Osteocyte (in vitro differentiated cells): ENCODE measurements at places on chromosomes 7 and 10. TPM values are rescaled to one million over a fixed set of nuclear protein-coding genes. Genes with fewer than 3 reads are reported as not detected.

DNA sequence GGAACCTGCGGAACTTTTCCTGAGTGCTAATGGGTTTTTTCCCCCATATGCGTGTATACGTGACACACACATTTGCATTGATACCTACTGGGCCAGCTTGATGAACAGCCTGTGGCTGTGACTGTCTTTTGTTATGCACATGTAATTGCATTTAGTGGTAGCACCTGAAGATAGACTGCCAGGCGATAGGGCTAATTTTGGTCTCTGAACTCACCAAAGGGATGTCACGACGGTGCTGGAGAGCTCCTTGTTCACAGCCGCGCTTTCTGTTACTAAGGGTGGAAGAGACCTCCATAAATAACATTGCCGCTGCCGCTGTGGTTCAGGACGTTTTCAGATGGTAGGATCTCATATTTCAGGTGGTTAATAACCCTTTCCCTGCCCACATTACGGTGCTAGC, 133.2 kb downstream of the CAMK1D start:
- no peak overlapping the region for H3K27ac ChIP-seq
- no peak overlapping the region for H3K4me3 ChIP-seq
- DNase-seq: no peak
- H3K4me1 ChIP-seq: peaks cover 5% of the 10 kb centered on the region
- no peaks in the 10 kb centered on the region for H3K27me3 ChIP-seq

DNA sequence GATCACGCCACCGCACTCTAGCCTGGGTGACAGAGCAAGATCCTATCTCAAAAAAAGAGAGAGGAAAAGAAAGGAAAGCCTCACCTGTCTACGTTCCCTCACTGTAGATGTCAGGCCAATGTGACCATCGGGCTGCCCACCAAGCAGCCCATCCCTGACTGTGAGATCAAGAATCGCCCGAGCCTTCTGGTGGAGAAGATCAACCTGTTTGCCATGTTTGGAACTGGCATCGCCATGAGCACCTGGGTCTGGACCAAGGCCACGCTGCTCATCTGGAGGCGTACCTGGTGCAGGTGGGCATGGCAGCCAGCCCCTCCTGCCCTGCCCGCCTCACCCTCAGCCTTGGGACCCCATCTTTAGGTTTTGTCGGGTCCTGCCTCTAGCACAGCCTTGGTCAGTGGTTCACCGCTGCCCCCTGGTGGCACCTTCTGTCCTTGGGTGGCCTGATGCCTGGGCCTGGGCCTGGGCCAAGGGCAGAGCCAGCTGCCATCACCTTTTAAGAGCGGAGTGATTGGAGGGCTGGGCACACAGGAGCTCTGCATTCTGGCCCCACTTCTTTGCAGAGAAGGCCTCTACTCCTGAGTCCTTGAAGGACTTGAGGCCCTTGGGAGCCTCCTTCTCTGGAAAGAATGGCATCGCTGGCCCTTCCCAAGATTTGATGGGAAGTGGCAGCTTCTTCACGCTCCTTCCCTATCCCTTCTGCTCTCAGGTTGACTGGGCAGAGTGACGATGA, 14.4 kb upstream of the AHCYL2 start:
- H3K4me1 ChIP-seq: peaks cover 3% of the 10 kb centered on the region
- no peak overlapping the region for H3K4me3 ChIP-seq
- H3K36me3 ChIP-seq: peaks cover 19% of the 10 kb centered on the region
- peak; percentile 91 for DNase-seq
- no peaks in the 10 kb centered on the region for H3K27me3 ChIP-seq

DNA sequence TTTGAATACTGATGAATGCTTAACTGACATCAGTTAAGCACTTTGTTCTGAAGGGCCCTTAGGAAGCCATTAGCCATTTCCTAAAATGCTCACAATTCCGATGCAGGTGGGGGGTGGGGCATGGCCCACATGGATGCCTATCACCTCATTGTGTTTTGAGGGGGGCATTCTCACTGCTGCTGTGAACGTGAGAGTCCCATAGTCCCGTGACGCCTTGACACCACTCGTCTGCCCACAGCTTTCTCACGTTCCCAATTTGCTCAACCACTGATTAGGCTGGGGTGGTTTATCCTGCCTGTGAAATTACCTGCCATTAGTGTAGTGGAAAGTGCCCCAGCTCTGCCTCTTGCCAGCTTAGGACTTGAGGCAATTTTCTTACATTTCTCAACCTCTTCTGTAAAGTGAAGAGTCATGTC, 31.9 kb downstream of the DUSP5 start:
- peak; percentile 59 for DNase-seq
- H3K27me3 ChIP-seq: no peaks in the 10 kb centered on the region
- peaks cover 45% of the 10 kb centered on the region for H3K4me1 ChIP-seq
- H3K36me3 ChIP-seq: no peaks in the 10 kb centered on the region
- peak overlapping the region; percentile 56 for H3K27ac ChIP-seq

DNA sequence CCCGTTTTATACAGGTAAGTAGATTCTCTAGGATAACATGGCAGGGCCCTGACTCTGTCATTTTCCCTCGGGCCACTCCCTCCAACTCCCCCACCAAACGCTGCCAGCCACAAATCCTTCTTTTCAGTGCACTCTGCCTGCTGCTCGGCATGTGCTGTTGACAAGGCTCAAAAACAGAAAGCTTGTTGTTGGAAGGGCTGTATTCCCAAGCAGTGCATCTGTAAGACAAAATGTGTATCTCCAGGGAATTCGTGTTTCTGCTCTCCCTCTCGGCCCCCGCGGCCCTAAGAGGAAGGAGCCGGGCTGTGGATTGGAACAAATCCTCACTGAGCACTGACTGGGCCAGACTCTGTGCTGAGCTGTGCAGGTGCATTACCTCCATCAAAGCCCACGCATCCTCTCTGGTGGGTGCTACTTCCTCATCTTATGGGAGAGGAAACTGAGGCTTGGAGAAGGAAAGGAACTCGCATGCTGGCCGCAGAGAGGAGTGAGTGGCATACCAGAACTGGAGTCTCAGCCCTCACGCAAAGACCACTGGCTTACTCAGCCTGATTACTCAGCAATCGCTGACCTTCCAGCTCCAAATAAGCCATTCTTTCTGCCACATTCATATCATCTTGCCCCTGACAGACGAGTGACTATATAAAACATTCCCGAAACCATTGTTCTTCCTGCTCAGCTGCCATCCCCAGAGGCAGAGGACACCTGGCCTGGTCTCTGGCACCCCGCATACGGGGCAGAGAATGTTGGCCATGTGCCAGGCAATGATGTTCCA, 33.5 kb upstream of the ENO4 start:
- peaks cover 13% of the 10 kb centered on the region for H3K27me3 ChIP-seq
- no peaks in the 10 kb centered on the region for H3K4me1 ChIP-seq
- DNase-seq: no peak
- no peak overlapping the region for H3K4me3 ChIP-seq

- no peak overlapping the region for H3K27ac ChIP-seq
- no peak overlapping the region for H3K4me3 ChIP-seq
- H3K36me3 ChIP-seq: no peaks in the 10 kb centered on the region
- no peaks in the 10 kb centered on the region for H3K27me3 ChIP-seq
Observed at GRCh38 chr7:158188676-158189075, 398.9 kb downstream of the PTPRN2 start.

DNA sequence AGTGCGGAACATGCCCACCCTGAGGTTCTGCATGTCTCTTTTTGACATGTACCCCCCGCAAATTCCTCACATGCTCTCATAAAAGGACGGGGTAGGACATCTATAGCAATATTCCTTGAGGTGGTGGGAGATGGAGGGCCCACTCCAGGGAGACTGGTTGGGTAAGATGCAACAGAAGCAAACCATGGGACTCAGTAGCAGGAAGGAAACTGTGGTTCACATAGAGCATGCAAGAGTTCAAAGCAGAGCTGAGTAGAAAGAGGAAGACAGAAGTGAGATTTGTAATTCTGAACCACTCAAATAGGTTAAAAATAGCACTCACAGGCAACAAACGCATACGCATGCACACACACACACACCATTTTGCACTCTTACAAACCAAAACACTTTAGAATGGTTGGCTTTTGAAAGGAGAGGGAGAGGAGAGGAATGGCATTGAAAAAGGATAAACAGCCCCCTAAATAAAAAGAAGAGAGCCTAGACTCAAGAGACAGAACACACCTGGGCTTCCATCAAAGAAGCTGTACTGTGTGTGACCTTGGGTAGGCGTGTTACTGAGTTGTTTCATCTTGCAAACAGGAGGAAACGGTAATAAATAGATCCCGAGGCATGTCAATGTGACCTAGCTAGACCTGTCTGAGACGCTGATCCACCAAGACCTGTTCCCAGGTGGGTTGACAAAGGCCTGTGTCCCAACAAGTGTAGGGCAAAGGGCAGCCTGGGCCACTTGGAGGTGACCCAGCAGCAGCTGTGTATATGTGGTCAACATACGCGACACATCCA, 77.6 kb upstream of the LRRC4 start:
- H3K36me3 ChIP-seq: no peaks in the 10 kb centered on the region
- peaks cover 22% of the 10 kb centered on the region for H3K27me3 ChIP-seq
- no peak overlapping the region for H3K27ac ChIP-seq
- H3K4me3 ChIP-seq: no peak overlapping the region
- DNase-seq: no peak
- H3K4me1 ChIP-seq: peaks cover 3% of the 10 kb centered on the region

DNA sequence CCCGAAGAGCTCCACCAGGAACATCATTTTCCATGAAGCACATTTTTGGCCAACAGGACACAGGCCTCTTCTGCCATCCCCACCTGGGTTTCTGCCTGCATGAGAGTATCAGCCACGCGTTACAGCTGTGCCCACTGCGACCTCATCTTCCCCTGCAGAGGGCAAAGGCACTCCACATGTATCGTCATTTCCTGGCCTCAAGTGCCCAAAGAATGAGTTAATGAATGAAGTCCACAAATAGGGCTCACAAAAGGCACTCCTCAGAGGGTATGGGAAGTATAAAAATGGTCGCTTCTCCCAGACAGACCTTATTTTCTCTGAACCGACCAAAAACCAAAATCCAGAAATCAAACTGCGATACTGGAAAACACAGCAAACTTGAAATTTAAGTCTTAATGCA, 18.5 kb downstream of the ELMO1 start:
- no peak overlapping the region for H3K4me3 ChIP-seq
- H3K36me3 ChIP-seq: no peaks in the 10 kb centered on the region
- no peak overlapping the region for H3K27ac ChIP-seq
- no peaks in the 10 kb centered on the region for H3K4me1 ChIP-seq
- H3K27me3 ChIP-seq: peaks cover 7% of the 10 kb centered on the region

DNA sequence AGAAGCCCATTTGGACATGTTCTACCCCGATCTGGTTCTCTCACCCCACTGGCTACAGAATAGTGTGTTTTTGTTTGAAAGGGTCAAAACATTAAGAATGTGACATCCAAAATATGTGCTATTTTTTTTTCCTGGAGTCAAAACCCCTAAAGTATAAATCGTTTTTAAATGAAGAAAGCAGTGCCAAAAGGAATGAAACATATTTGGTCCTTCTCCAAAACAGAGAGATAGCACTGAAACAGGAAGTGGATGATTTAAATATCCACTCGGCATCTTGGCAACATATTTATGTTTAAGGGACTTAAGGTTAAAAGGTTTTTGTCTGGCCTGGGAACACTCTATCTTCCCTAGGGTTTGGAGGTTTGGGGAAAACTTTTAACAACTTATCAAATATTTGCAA, 32.3 kb downstream of the CALD1 start:
- no peak for DNase-seq
- H3K4me1 ChIP-seq: peaks cover 90% of the 10 kb centered on the region
- peak overlapping the region; percentile 85 for H3K27ac ChIP-seq
- H3K36me3 ChIP-seq: peaks cover 73% of the 10 kb centered on the region
- H3K27me3 ChIP-seq: no peaks in the 10 kb centered on the region
- peak overlapping the region; percentile 59 for H3K4me3 ChIP-seq

DNA sequence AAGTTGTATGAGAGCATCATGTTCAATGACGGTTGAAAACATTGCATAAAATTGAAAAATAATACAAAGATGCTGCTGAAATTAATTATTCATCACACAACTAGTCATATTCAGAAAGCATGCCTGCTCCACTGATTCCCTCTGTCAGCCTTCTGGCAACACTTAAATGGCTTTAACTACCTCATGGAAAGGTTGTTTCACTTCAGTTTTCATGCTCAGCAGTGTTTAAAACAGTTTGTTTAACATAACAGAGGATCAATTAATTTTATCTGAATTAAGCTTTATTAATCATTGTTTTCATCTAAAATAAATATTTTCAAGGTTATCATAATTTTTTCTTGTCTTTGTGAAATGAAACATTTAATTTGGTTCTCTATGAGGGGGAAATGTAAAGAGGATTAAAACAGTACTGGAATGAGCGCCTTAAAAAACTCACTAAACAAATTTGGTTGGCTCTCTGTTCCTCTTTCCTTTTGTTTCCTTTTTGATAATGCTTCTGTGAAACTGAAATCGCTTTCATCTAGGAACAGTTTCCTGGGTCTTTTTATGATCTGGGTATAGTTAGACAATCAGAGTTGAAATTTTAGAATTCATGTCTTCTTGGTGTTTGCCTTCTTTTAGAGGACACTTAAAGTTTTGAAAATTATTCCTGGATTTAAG, 427.4 kb downstream of the SH2D4B start:
- no peak overlapping the region for H3K4me3 ChIP-seq
- no peak for DNase-seq
- no peaks in the 10 kb centered on the region for H3K36me3 ChIP-seq
- no peaks in the 10 kb centered on the region for H3K4me1 ChIP-seq
- no peak overlapping the region for H3K27ac ChIP-seq

GRCh38 chr10:7484456-7485243, 73.8 kb upstream of the SFMBT2 start:
- peaks cover 3% of the 10 kb centered on the region for H3K27me3 ChIP-seq
- H3K4me3 ChIP-seq: no peak overlapping the region
- no peak overlapping the region for H3K27ac ChIP-seq
- H3K36me3 ChIP-seq: no peaks in the 10 kb centered on the region
- no peak for DNase-seq
- peaks cover 3% of the 10 kb centered on the region for H3K4me1 ChIP-seq

- no peaks in the 10 kb centered on the region for H3K4me1 ChIP-seq
- H3K27ac ChIP-seq: no peak overlapping the region
- H3K36me3 ChIP-seq: no peaks in the 10 kb centered on the region
- H3K27me3 ChIP-seq: no peaks in the 10 kb centered on the region
Observed at GRCh38 chr7:63080406-63080805, 918.2 kb upstream of the ZNF722 start.

DNA sequence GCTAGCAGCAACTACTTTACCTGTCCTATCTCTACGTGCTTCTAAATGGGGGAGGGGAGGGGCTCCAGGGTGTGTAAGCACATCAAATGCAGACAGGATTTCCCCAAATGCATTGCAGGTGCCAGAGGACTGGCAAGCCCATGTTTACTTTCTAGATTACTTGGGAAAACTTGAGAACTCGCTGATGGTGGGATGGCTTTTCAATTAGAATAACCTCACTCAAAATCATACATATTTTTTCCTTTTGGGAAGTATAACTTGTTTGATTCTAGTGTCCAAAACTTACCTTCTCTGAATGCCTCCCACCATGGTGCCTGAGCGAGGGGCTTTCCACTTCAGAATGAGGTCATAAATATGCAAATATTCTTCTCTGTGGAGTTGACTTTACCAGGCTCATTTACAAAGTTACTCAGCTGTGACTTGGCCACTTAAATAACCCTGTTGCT, 191.3 kb upstream of the RHOBTB1 start:
- H3K4me3 ChIP-seq: no peak overlapping the region
- H3K27me3 ChIP-seq: no peaks in the 10 kb centered on the region
- H3K4me1 ChIP-seq: peaks cover 44% of the 10 kb centered on the region
- DNase-seq: no peak
- H3K36me3 ChIP-seq: no peaks in the 10 kb centered on the region

GRID1 gene
- total RNA-seq: 0.11 TPM in 1 of 2 replicates, not detected in the other

GRID2IP gene
- 0.10 and 0.13 TPM in 2 replicates for total RNA-seq

CFAP69 gene
- total RNA-seq: 0.86 and 1.1 TPM in 2 replicates

TMEM176A gene
- total RNA-seq: not detected in 2 replicates

SYT15 gene
- 10.3 and 12.5 TPM in 2 replicates for total RNA-seq

ADCYAP1R1 gene
- not detected in 2 replicates for total RNA-seq

PKD2L1 gene
- not detected in 2 replicates for total RNA-seq
